Neural crest cell (in vitro differentiated cells): ENCODE measurements at places on chromosomes 16 and 17. TPM values are rescaled to one million over a fixed set of nuclear protein-coding genes. Genes with fewer than 3 reads are reported as not detected.

DNA sequence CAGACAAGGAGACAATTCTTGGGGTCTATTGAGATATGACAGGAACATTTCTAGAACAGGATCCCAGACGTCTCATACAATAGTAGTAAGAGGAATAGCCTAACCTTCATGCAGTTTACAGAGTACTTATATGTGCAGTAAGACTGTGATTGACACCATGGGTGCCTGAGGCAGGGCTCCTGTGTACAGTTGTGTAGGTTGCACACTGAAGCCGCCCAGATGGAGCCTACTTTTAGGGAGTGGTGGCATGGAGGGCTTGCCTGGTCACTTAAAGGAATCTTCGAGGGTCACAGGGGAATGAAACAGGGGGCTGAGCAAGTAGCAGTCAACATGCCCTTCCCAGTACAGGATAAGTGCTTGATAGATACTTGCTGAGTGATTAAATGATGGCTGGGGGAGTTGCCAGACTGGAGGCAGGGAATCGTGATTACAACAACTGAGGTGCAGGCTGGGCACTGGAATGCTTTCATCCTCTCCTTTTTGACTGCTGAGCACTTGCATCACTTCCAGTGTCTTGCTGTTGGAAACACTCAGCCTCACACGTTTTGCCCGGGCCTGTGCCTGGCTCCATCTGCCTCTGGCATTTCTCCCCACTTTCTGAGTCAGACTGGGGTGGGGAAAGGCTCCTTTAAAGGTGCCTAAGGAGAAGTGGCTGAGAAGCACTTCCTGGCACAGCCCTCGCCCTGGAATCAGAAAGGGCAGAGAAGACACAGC, 71.0 kb downstream of the COPRS start:
- no peak for DNase-seq

GRCh38 chr17:64439956-64440355, 9.0 kb upstream of the MILR1 start:
- no peak for DNase-seq

- DNase-seq, result no peak
These were observed 91.4 kb upstream of the TBX2 start for GRCh38 chr17:61307905-61308886.

DNA sequence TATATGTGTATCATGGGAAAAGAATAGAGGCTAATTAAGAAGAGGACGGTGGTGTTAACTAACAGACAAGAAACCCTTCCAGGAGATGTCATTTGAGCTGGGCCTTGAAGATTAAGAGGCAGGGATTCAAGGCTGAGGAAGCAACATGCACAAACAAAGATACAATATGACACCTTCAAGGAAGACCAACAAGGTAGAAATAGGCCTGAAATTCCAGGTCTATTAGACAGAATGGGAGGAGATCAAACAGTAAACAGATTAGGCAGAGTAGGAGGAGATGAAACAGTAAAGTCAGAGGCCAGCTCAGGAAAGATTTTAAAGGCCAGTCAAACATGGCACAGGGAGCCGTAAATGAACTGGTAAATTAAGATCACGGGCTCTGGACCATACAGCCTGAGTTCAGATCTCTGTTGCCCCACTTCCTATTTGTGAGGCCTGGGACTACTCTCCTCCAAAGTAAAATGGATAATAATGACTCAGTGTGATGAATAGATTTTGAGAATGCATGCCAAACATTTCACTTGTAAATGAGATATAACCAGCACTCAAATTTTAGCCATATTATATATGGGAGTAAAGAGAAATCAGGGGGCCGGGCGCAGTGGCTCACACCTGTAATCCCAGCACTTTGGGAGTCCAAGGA, 38.9 kb downstream of the USP31 start:
- no peak for DNase-seq

KRTAP2-4 gene
- total RNA-seq, result not detected in 2 replicates

DNA sequence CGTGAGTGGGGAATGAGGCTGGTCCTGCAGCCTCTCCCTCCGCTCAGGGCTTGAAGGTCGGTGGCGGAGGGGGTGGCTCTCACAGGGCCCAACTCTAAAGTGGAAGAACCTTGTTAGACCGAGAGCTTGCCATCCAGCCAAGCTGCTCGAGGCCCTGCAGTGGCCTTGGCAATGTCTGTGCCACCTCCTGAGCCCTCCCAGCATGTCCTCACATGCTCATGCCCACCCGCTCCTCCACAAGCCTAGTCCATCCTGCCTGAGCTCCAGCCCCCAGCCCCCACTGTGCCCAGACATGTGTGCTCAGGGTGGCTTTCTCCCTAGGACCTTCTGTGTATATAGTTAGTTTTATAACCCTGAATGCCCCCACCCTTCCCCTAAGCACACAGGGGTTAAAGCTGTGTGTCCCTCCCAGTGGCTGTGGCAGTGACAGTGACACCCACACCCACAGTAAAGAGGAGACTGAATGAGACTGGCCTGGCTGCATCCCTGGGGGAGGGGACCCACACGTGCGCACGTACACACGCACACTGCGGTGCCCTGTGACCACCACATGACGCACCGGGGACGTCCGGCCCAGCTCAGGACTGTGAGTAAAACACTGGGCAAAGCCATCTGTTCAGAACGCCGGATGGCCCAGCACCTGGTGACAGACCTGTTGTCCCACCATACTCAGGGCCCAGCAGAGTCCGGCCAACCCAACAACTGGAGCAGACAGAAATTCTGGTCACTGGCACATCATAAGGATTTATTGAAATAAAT, 15.6 kb downstream of the PDK2 start:
- DNase-seq, result no peak

CCL1 gene
- total RNA-seq, result not detected in 2 replicates

GRCh38 chr16:57585051-57585687, 42.7 kb downstream of the ADGRG5 start:
- DNase-seq, result no peak

DNA sequence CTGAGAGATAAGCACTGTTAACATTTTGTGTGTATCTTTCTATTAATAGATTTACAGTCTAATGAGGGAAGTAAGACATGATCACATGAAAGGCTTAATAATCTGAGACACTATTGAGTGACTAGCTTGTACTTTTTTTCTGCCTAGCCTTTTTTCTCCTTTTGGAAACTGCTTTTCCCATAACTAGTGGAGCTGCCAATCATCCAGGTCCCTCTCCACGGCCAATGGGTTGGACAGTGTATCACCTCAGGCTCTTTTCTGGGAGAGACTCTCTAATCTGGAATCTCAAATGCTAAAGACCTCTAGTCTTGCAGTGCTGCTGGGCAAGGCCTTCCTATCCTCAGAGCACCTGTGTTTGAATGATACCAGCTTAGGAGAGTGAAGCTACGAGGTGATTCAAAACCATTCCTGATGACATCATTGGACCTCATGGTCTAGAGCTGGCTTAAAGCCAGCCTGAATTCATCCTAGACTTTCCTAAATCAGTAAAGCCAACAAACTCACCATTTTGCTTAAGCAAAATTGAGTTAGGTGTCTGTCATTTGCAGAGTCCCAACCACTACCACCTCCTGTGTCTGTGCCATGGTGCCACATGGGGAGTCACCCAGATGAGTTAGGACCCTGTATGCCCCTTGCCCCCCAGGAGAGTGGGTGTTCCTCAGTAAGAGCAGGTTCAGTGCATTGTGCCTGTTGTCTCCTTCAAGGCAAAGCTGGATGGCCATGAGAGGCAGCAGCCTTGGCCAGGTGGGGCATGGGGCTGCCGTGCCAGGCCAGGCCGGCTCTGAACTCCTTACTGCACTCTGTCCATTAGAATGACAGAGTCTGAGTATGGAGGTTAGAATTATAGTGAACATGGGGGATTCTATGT, 62.9 kb downstream of the SPECC1 start:
- DNase-seq, result no peak

DNA sequence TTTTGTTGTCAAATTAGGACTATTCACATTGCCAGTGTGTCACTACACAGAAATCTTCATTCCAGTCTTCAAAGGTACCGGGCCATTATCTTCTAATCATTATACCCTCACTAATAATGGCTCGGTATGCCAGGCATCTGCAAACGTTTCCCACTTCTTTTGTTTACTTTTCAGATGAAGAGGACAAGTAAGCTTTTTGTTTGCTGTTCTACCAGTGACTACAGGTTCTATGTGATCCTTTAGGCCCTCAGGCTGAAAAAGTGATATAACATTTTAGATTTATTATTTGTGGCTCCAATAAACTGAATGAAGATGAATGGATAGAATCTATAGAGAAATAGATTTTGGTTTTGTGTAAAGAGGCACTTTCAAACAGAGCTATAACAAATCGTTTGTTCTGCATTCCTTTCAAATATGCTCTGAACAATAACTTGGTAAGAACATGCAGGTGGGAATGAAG, 403 bp upstream of the KRTAP3-1 start:
- DNase-seq, result no peak

LGALS9B gene
- total RNA-seq, result not detected in 2 replicates

DNA sequence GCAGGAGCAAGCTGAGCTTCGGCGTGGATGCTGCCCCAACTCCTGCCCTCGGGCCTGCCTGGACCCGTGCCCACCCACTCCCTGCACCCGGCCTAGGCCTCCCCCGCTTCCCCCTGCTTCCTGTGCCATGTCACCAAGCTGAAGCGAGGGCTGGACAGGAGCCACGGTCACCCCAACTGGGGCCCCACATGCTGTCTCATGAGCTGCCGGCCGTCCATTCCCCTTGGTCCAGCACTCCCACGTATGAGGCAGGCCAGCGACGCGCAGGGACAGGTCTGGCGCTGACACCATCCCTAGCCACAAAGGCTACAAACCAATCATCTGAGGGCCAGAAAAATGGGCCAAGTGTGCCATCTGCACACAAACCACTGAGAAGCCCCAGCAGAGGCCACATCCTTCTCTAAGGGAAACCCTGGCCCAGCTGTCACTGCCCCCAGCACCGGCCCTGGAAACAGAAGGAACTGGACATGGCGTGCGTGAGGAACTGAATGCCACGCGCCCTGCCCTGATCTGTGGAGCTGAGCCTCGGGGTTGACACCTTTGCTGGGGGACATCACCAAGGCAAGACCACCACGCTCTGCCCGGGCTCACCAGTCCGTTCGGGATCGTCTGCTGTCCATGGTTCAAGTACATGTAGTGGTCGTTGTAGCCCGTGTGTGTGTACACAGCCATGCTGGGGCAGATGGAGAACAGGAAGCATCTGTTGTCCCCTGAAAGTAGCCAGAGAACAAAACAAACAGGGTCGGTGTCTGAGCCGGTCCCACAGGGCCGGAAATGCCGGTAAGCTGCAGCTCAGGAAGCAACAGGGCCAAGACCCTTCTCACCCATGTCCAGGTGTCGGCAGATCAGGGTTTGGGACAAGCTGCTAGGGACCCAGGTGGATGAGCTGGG, 22.2 kb downstream of the MEAK7 start:
- DNase-seq, result no peak

NPIPA3 gene
- 1.7 TPM in 1 of 2 replicates, not detected in the other for total RNA-seq

DNA sequence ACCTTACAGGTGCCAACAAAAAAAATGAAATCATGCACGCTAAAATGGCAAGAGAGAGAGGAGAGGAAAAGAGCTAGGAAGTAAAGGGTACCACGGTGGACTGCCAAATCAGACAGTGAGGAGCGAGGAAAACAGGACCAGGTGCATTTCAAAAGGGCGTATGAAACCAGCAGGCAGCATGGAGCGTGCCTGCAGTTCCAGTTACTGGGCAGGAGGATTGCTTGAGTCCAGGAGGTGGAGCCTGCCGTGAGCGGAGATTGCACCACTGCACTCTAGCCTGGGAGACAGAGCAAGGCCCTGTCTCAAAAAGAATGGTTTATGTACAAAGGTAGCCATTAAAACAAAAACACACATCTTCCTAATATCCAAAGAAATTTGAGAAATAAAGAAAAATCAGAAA, 16.4 kb downstream of the USP36 start:
- no peak for DNase-seq

DNA sequence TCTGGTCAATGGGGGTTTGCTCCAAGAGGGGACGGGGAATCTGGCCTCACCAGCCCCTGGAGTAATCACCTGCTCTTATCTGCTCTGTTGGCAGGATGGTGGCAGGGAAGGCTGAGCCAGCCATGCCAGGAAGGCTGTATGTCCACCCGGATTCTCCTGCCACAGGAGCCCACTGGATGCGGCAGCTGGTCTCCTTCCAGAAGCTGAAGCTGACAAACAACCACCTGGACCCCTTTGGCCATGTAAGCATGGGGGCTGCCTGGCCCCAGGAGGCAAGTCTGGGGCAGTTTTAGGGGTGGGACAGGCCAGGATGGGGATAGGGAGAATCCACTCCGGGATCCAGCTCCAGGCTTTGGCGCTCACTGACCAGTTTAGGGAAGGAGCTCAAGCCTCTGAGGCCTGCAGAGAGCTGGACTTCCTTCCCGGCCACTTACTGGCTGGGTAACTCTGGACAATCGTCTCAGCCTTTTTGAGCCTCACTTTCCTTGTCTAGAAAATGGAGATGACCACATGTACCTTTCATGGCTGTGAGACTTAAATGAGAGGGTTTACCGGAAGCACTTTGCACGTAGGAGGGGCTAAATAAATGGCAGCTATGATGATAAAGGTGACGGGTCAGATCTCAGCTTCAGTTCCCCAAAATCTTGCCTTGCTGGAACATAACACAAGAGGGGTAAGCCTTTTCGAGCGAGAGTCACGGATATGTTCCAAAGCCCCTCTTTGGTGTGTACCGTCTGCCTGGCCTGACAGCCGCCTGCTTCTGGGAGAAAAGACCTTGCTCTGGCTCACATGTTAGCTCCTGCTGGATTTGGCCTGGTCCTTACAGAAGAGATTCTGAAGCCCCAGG, 15.4 kb downstream of the TBX4 start:
- DNase-seq, result peak; percentile 55

SP6 gene
- 0.16 and 0.25 TPM in 2 replicates for total RNA-seq

SDR42E2 gene
- total RNA-seq, result not detected in 2 replicates

MT1G gene
- not detected in 2 replicates for total RNA-seq

PMFBP1 gene
- total RNA-seq, result 4.0 and 5.2 TPM in 2 replicates

GRCh38 chr16:56415875-56416274, 9.5 kb downstream of the AMFR start:
- DNase-seq, result no peak

DNA sequence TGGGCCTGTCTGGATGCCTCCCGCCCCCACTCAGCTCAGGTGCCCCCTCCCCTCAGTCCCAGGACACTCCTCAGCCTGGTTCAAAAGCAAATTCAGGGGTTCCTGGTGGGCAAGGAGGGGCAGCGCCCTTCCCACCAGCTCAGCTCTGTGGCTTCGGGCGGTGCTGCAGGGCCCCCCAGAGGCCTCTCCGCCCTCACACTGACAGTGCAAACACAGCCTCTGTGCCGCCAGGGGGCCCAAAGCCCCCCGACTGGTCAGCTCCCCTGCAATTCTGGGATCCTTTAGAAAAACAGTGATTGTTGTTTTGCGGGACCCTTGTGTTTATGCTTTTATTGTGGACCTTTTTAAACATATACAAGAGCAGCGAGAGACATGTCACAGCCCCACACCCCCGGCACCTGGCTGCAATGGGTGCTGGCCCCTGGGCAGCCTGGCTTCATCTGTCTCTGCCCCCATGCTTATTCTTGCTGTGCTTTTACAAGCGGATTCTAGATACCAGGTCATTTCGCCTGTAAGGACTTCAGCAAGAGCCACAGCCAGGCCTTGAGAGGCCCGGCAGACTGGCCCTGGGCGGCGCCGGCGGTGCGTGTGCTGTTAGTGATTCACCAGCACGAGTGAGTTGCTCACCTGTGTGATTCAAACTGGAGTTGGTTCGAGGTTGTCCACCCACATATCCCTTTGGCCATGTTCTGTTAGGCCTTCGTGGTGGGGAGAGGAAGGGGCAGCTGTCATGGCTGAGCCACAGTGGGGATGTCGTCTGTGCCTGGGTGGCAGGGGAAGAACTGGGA, 21.2 kb downstream of the ZNF469 start:
- no peak for DNase-seq

ALOX12 gene
- total RNA-seq, result 0.16 TPM in 1 of 2 replicates, not detected in the other

GRCh38 chr17:37830151-37830993, 85.5 kb upstream of the HNF1B start:
- no peak for DNase-seq

- DNase-seq, result no peak
These were observed 5.7 kb downstream of the MATCAP1 start for GRCh38 chr16:67177743-67178699.
